ENCODE measurements at places on chromosomes 11 and 22.
A peak's percentile ranks its signal among the peaks of the same experiment; 100 is the strongest.

DNA sequence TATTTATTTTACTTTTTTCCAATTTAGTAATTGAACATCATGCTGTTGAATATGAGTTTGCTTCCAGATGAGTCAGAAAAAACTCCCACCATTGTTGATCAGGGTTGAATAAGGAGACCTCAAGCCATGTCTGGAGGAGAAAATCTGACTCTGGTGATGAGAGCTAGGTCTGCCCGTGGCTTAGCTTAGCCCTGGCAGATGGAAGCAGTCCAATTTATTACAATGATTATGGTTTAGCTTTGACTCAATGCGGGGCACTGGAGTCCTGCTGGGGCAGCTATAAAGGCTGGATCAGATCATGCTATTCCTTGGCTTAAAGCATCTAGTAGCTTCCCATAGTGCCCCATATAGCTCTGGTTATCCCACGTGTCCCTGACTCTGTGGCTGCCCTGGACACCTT, 506.5 kb downstream of the MN1 start:
- DNase-seq, result no peak

DNA sequence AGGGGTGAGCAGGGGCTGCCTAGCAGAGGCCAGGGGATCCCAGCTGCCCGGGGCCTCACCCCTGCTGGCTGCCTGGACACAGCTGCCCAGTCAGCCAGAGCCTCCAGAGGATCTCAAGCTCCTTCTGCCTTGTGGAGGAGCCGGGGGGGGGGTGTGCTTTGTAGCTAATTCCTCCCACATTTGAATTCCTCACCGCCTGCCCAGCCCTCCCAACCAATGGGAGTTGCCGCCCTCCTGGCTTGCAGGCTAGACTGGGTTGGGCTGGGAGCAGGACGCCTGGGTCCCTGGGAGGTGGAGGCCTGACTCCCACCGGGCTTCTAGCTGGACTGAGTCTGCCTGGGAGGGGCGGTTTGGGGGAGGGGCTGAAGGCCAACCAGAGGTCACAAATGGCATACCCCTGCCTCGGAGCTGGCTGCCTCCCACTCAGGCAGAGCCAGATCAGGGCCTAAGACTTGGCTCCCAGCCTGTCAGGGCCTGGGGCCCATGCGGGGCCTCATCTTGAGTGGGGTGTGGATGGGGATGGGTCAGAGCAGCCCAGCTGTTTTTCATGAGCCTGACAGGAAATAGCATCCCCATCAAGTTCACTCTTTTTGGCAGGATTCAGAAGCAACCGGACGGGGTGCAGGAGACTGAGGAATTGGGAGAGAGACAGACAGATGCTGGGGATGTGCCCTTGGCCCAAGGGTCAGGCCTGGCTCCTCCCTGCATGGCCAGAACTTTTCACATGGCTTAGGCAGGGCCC, 29.2 kb upstream of the PDE2A start:
- no peak for DNase-seq

- DNase-seq, result peak; percentile 38
Observed at GRCh38 chr22:35352214-35353111, 28.4 kb upstream of the HMOX1 start.

DNA sequence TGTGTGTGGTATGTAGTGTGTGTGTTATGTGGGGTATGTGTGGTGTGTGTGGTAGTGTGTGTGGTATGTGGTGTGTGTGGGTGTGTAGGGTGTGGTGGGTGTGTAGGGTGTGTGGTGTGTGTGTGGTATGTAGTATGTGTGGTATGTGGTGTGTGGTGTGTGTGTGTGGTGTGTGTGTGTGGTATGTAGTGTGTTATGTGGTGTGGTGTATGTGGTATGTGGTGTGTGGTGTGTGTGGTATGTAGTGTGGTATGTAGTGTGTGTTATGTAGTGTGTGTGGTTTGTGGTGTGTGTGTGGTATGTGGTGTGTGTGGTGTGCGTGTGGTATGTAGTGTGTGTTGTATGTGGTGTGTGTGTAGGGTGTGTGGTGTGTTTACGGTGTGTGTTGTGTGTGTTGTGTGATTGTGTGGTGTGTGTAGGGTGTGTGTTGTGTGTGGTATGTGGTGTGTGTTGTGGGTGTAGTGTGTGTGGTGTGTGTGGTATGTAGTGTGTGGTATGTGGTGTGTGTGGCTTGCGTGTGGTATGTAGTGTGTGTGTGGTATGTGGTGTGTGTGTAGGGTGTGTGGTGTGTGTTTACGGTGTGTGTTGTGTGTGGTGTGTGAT, 4.2 kb upstream of the PPP6R2 start:
- DNase-seq, result no peak

DNA sequence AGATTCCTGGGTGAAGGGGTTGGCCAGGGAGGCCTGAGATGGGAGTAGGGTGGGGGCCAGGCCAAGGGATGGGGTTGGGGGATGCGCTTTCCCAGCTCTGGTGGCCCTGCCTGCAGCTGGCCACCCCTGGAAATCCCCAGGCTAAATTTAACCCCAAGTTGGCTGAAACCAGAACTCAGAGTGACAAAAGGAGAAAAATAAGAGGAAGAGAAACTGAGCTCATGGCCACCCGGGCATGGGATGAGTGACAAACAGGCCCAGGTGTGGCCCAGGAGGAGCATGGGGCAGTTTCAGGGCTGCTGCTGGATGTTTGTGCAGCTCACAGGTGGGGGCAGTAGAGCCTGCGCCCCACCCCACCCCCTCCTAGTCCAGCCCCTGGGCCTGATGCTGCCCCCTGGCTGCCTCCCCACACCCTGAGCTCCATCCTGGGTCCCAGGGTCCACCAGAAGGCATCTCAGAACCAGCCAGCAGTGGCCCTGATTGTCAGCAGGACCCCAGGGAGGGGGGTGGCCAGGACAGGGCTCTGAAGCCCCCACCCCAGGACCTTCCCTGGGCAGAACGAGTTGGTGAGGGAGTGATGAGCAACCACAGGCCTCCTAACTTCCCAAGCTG, 48.0 kb downstream of the IGLL5 start:
- no peak for DNase-seq

DNA sequence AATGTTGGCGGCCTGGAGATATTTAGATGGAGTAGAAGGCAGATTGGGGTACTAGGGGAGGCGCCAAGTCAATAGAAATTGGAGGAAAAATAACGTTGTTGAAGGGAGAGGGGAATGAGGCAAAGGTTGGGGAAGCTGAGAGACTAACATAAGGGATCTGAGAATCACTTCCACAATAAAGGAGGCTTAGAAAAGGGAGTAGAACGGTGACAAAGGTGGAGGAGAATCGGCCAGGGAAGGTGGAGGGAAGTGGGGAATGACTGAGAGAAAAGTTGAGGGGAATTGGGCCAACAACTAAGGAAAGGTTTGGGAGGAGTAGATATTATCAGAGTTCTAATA, 510 bp downstream of the PPME1 start:
- DNase-seq, result no peak

GRCh38 chr11:120599816-120600420, 88.4 kb downstream of the GRIK4 start:
- no peak for DNase-seq

GRCh38 chr11:58067685-58068084, 36.9 kb downstream of the OR6Q1 start:
- no peak for DNase-seq

GRCh38 chr11:47225552-47226400, 11.0 kb downstream of the DDB2 start:
- DNase-seq, result no peak

GRCh38 chr11:11545285-11546275, 76.2 kb downstream of the GALNT18 start:
- no peak for DNase-seq
